ENCODE measurements at places on chromosomes 5 and 9.

GRCh38 chr9:81631218-81631745 lies 58.1 kb downstream of the TLE1 start:
- peaks cover 41% of the 10 kb centered on the region for H3K36me3 ChIP-seq
- H3K27ac ChIP-seq: no peak overlapping the region
- DNase-seq: no peak

DNA sequence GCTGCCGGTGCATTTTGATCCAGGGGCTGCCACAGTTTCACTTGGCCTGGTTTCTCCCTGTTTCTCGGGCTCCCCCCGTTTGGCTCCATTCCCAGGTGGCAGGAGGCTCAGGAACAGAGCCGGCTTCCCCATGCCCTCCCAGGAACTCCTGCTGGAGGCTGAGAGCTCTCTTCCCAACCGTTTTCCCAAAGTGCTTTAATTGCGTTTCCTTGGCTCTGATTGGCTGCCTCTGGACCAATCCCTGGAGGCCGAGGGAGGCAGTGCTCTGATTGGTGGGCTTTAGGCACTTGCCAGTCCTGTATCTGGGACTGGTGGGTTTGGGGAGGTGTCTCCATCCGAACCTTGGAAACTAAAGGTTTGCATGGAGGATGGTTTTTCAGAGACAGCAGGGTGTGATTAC lies 4.9 kb downstream of the TSPAN17 start:
- H3K4me3 ChIP-seq: no peak overlapping the region
- H3K36me3 ChIP-seq: peaks cover 8% of the 10 kb centered on the region
- peaks cover 27% of the 10 kb centered on the region for H3K4me1 ChIP-seq
- H3K27me3 ChIP-seq: no peaks in the 10 kb centered on the region
- no peak for DNase-seq

GRCh38 chr5:112205846-112206245 lies 213.2 kb downstream of the EPB41L4A start:
- H3K4me1 ChIP-seq: peaks cover 5% of the 10 kb centered on the region
- no peak for DNase-seq
- H3K27me3 ChIP-seq: no peaks in the 10 kb centered on the region
- H3K4me3 ChIP-seq: no peak overlapping the region

GRCh38 chr5:100546001-100546400 lies 10.8 kb downstream of the FAM174A start:
- H3K36me3 ChIP-seq: no peaks in the 10 kb centered on the region
- no peak overlapping the region for H3K27ac ChIP-seq
- DNase-seq: no peak
- no peak overlapping the region for H3K4me3 ChIP-seq
- H3K27me3 ChIP-seq: no peaks in the 10 kb centered on the region
- H3K4me1 ChIP-seq: peaks cover 21% of the 10 kb centered on the region

GRCh38 chr5:73295447-73295846 lies 122.5 kb downstream of the TMEM174 start:
- no peak overlapping the region for H3K4me3 ChIP-seq
- no peak overlapping the region for H3K27ac ChIP-seq
- no peak for DNase-seq
- H3K4me1 ChIP-seq: peaks cover 25% of the 10 kb centered on the region

GRCh38 chr5:132493241-132493640 lies 2.7 kb upstream of the IRF1 start:
- H3K27me3 ChIP-seq: no peaks in the 10 kb centered on the region
- H3K36me3 ChIP-seq: no peaks in the 10 kb centered on the region
- peaks cover 62% of the 10 kb centered on the region for H3K4me1 ChIP-seq

- no peak for DNase-seq
- H3K4me1 ChIP-seq: peaks cover 33% of the 10 kb centered on the region
- H3K27ac ChIP-seq: no peak overlapping the region
- no peaks in the 10 kb centered on the region for H3K27me3 ChIP-seq
- H3K4me3 ChIP-seq: no peak overlapping the region
These were observed 43.2 kb downstream of the KIAA0825 start for GRCh38 chr5:94575196-94575595.

- no peaks in the 10 kb centered on the region for H3K36me3 ChIP-seq
- no peaks in the 10 kb centered on the region for H3K4me1 ChIP-seq
- H3K27me3 ChIP-seq: no peaks in the 10 kb centered on the region
- no peak for DNase-seq
These were observed 991.8 kb upstream of the CTNND2 start for GRCh38 chr5:12896086-12896485.

Measured in esophagus squamous epithelium (tissue), 5 donors.